D721Med (cell line): ENCODE measurements at places on chromosomes 4 and X.

DNA sequence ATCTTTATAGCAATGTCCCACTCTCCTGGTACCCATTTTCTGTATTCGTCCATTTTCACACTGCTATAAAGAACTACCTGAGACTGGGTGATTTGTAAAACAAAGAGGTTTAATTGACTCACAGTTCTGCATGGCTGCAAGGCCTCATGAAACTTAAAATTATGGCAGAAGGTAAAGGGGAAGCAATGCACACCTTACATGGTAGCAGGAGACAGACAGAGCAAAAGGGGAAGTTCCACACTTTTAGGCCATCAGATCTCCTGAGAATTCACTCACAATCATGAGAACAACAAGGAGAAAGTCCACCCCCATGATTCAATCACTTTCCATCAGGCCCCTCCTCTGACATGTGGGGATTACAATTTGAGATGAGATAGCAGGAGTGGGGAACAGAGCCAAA is 49.7 kb downstream of the TMLHE start:
- no peak for DNase-seq

GRCh38 chrX:79162076-79162475 is 17.6 kb downstream of the GPR174 start:
- DNase-seq = no peak

- DNase-seq = no peak
These were observed 250.6 kb downstream of the SNCA start for GRCh38 chr4:89586318-89586717.

DNA sequence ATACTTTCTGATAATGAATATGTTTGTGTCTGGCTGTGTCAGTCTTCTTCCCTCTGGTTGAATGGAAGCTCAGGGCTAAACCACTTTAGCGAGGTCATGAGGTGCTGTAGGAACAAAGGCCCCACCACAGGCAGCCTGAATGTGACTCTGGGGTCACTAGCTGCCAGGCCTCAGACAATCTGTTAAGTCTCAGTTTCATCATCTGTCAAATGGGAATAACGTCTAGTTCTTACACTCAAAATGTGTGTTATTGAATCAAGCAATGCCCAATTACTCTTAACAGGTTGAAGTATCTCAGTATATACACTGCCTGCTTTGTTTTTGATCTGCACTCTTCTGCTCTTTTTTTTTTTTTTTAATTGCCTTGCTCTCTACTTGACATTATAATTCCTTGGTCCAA is 148.6 kb downstream of the STK32B start:
- no peak for DNase-seq

GRCh38 chr4:10002278-10002677 is 19.0 kb downstream of the SLC2A9 start:
- DNase-seq = no peak

- DNase-seq = no peak
These were observed 446.7 kb upstream of the TENM3 start for GRCh38 chr4:181796502-181796901.

- no peak for DNase-seq
These were observed 394.3 kb upstream of the SLIT2 start for GRCh38 chr4:19857380-19857779.

GRCh38 chr4:152195888-152196287 is 340.0 kb downstream of the FBXW7 start:
- DNase-seq = no peak

- no peak for DNase-seq
These were observed 43.8 kb upstream of the CLDN34 start for GRCh38 chrX:9923357-9923756.

DNA sequence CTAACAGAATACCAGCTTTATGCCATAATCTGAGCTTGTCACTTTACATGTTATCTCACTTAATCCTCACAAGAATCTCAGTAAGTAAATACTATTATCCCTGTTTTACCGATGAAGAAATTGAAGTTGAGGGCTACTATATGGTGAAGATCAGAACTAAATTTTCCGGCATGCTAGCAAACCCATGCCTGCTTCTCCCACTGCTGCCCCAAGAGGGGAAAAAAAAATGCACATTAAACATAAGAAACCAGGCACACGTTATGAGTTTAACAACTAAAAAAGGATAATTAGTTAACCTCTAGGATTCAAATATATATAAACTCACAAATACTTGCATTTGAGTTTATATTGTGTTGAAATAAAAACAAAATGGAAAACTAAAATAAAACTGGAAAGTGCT is 10.8 kb downstream of the SLC10A7 start:
- DNase-seq = no peak

- DNase-seq = no peak
These were observed 1.3 kb downstream of the MSX1 start for GRCh38 chr4:4860600-4861389.

DNA sequence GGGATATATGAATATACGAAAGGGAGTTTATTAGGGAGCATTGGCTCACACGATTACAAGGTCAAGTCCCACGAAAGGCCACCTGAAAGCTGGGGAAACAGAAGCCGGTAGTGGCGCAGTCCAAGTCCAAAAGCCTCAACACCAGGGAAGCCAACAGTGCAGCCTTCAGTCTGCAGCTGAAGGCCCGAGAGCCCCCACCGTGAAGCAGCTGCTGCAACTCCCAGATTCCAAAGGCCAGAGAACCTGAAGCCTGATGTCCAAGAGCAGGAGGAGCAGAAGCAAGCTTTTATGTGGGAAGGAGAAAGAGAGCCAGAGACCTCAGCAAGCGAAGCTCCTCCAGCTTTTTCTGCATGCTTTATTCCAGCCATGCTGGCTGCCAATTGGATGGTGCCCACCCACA is 275.8 kb downstream of the PTTG2 start:
- no peak for DNase-seq

GRCh38 chr4:54384563-54384962 is 155.5 kb downstream of the PDGFRA start:
- no peak for DNase-seq

GRCh38 chrX:1316527-1316926 is 20.1 kb upstream of the IL3RA start:
- no peak for DNase-seq

- no peak for DNase-seq
These were observed 261.5 kb upstream of the ADGRL3 start for GRCh38 chr4:60938621-60939020.

GRCh38 chrX:118272242-118272641 is 73.7 kb upstream of the WDR44 start:
- no peak for DNase-seq

- no peak for DNase-seq
These were observed 2271.5 kb downstream of the PCDH7 start for GRCh38 chr4:32991663-32992062.

DNA sequence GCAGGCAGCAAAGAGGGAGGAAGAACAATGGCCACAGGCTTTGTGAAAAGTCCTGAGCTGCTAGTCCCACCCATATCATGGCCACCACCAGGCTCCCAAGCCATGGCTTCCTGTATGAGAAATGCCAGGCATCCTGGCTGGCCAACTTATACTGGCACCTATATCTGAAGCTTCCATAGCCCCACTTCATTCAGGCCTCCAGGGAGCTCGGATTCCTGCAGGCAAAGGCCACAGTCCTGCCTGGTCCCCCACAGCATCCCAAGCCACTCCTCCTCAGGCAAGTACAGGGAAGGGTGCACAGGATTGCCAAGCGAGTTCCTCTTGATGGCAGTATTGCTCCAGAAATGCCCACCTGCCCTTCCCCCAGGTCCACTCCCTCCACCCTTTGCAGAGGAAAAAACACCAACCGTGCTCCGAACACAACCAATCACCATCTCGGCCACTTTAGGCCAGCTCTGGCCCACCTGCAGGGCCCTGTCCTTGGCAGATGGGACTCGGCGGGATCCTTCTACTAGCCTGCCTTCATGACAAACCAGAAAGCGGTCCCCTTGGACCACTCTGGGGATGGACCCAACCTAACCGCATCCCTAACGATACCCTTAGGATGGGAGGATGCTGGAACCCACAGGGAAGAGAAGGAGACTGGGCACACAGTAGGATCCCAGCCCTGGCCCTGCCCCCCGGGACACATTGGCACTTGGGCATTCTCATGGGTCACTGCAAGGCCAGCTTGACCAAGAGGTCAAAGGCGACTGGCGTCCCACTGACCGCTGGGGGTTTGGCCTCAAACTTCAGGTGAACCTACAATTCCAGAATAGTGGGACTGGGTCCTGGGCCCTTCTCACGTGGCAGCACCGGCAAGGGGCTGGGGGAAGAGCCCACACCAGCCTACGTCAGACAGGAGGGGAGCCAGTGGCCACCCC is 220.4 kb upstream of the AGTR2 start:
- DNase-seq = no peak

- no peak for DNase-seq
These were observed 29.8 kb upstream of the EPGN start for GRCh38 chr4:74278490-74278889.

DNA sequence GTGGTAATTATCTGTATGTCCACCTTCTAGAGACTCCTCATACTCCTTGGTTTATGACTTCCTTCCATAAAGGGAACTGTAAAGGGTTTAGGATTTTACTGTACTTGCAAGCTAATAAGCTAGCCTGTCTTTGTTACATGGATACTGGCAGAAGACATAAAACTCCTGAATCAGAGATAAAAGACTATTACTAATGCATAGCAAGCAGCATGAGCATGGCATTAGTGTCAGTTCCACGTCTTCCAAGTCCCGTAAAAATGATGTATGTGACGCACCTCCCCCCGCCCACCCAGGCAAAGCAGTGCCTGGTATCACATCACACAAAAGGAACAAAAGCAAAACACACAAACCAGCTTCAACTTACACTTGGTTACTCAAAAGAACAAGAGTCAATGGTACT is 71.0 kb downstream of the SLC10A6 start:
- no peak for DNase-seq

DNA sequence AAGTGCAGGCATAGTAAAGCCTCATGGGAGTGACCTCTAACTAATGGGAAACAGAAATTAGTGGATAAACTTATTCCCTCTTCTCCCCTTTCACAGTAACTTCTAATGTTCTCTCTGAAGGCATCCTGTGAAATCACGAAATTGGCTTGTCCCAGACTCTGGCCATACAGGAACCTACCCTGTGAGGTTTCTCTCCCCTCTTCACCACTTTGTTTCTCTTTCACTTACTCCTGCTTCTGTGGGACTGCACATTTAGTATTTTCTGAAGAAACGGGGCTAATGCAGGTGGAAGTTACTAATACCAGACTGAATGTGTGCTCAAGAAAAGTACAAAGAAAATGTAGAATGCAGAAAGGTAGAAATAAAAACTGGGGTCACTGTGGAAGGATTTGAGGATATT is 20.0 kb downstream of the ZNF330 start:
- no peak for DNase-seq

GRCh38 chrX:45351478-45351877 is 150.8 kb upstream of the DIPK2B start:
- DNase-seq = no peak

DNA sequence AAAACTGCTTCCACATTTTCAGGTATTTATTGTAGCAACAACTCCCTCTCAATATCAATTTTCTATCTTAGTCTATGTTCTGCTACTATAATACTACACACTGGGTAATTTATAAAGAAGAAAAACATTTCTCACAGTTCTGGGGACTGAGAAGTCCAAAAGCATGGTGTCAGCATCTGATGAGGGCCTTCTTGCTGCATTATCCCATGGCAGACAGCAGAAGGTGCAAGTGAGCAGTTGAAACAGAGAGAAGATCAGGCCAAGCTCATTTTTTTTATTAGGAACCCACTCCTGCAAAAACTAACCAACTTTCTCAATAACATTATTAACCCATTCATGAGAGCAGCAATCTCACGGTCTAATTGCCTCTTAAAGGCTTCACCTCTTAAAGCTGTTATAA is 376.0 kb downstream of the RAB28 start:
- DNase-seq = no peak

DNA sequence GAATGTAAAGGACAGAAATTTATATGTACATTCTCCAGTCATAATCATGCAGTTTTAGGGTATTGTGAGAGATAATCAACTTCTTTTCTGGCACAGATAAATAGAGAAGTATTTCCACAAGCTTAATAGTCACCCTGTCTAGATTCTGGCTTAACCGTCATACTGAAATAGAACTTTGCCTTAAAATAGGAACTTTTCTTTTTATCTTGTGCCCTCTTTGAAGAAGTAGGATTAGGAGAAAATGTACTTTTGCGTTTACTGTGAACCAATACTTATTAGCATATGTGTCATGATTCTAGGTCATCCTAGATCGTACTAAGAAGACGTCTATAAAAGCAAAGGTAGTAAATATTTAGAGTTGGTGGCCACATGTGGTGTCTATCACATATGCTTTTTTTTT is 95.4 kb downstream of the NFKB1 start:
- no peak for DNase-seq

GRCh38 chr4:13219971-13220370 is 264.2 kb downstream of the RAB28 start:
- no peak for DNase-seq

DNA sequence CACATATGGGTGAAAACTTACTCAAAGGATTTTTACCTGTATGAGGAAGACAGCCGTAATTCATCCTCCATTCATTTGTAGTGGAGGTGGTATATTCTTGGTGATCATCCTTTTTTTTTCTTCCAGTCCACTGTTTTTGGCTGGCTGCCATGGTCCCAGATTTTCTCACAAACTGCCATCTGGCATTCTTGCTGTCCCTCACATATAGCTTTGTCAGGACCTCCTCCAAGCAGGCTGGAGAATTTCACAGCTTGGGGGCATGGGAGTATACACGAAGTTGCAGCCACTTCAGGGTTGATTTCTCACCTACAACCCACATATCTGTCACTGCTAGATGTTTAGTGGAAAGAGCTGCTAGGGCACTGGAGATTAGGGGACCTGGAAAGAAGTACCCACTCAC is 401.0 kb downstream of the IL1RAPL1 start:
- no peak for DNase-seq

DNA sequence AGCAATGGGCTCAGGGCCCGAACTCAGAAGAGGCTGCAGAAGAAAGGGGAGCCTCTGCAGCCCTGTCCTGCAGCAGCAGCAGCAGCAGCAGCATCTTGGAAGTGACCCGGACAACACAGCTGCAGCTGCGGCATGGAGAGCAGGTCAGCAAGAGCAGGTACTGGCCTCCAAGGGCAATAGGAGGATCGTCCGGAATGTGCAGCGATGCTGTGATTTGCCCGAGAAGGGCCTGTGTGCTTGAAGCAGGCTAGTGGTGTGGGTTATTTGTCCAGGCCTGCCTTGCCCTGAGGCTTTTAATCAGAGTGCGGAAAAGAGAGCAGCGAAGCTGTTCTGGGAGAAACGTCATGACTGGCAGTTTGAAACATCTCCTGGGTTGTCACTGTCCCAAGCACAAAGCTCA is 126.0 kb downstream of the F11 start:
- DNase-seq = no peak

- DNase-seq = no peak
These were observed 15.3 kb upstream of the PDGFRA start for GRCh38 chr4:54213761-54214160.

GRCh38 chr4:150206954-150207353 is 128.7 kb downstream of the DCLK2 start:
- DNase-seq = no peak

- no peak for DNase-seq
These were observed 45.7 kb upstream of the EPGN start for GRCh38 chr4:74262522-74262921.
